ENCODE measurements at places on chromosomes 7 and 10.

- DNase-seq, result no peak
Measured at GRCh38 chr10:91771907-91772306, 26.3 kb upstream of the TNKS2 start.

DNA sequence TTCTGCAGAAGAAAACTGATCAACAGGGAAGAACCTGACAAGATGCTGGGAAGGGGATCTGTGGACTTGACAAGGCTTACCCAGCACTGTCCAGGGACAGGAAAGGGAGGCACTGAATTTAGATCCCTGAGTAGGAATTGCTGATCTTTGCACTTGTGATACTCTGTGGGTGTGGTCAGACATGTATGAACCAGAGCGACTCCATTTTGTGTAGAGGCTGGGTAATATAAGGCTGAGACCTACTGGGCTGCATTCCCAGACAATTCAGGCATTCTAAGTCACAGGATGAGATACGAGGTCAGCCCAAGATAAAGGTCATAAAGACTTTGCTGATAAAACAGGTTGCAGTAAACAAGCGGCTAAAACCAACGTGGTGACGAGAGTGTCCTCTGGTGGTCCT, 60.7 kb downstream of the CCDC3 start:
- no peak for DNase-seq

GRCh38 chr10:113158183-113158582, 208.1 kb downstream of the TCF7L2 start:
- no peak for DNase-seq

- DNase-seq, result no peak
Measured at GRCh38 chr10:3179174-3179573, 6.6 kb upstream of the PITRM1 start.

GRCh38 chr7:134842886-134843430, 63.5 kb downstream of the CALD1 start:
- no peak for DNase-seq

DNA sequence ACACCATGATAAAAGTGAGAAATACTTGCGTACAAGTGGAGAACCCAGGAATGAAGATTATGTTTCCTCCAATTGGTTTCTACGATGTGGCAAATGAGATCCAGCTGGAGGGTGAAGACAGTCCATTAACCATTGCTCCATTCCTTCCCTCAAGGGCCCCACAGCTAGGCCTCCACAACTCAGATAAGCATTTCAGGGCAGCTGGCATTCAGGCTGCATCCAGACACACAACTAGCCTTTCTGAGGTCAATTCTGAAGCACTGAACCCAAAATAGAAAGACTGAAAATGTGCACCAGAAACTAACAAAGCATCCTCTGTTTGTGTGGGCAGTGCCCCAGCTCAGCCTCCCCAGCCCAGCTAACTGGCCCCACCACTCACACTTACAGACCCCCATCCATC, 94.8 kb downstream of the GSAP start:
- DNase-seq, result no peak

Data from NCI-H1436 (cell line).